Stimulated activated CD8-positive, alpha-beta memory T cell treated with anti-CD3 and anti-CD28 coated beads, Interleukin-7, amount 100 ng/mL, for 24 hours (primary cell): ENCODE measurements at places on chromosomes 3 and 15.

DNA sequence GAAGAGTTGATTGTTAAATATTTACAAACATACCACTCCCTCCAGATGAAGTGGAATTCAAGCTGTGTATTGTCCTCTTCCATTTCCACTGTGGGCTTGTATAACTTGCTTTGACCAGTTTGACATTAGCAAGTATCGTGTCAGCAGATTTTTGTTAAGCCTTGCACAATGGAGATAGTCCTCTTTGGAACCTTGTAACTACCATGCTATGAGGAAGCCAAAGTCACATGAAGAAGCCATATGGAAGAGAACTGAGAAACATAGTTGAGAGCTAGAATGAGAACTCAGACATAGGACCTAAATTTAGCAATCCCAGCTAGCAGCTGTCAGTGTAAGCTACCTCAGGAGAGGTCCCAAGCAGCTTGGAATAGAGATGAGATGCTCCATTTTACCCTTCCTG is 889.2 kb downstream of the PDCD6IP start:
- DNase-seq, result no peak

- no peak for DNase-seq
Observed at GRCh38 chr3:149468504-149469212, 5.8 kb upstream of the TM4SF4 start.

DNA sequence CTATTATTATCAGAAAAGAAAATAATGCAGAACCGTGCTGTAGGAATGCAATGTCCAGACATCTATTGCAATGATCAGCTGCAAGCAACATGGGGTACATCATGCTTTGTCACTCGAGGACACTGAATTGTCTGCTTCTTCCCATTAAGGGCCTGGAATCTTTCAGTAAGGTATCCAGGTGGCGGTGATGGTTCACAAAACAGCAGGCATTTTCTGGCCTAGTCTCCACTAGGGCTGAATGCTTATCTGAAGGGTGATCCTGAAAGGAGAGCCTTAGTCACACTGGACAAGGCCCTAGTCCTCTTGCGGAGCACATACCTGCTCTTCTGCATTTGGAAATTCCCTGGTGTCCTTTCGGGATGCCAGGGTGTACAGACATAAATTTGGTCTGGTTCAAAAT is 21.2 kb downstream of the ITPR1 start:
- DNase-seq, result no peak

DNA sequence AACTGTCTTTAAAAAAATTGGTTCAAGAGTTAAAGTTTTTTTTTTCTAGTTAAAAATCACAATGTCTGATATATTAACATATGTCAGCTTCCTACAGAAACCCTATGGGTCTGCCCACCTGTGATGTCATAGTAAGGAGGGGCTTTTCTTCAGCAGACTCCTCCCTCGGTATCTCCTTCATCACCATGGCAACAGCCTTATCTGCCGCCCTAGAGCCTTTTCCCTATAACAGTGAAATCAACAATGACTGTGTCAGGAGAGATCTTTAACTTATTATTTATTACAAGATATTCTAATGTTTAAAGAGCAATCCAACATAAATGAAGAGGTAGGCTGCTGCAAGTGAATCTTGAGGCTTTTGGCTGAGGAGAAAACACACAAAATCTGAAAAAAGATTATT is 138.7 kb downstream of the PEX5L start:
- no peak for DNase-seq

GRCh38 chr3:40872258-40872920 is 326.9 kb upstream of the CTNNB1 start:
- DNase-seq, result no peak

DNA sequence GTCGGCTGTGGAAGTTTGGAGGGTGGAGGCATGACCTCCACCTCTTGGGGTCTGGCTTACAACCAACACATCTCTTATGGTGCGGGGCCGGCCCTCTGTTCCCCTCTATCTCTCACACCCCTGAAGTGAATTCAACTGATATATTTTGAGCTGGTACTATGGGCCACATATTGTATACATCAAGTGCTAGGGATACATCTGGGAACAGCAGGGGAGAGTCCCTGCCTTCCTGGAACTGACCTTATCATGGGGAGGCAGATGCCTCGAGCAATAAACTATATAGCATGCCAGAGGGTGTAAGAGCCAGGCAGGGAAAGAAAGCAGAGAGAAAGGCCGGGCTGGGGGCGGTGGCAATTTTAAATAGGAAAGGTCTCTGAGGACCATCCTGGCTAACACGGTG is 60.4 kb upstream of the TRPM1 start:
- DNase-seq, result no peak

GRCh38 chr3:115284980-115285379 is 137.9 kb upstream of the ZBTB20 start:
- DNase-seq, result no peak

GRCh38 chr15:75640483-75641178 is 607 bp upstream of the IMP3 start:
- DNase-seq, result peak; percentile 41

DNA sequence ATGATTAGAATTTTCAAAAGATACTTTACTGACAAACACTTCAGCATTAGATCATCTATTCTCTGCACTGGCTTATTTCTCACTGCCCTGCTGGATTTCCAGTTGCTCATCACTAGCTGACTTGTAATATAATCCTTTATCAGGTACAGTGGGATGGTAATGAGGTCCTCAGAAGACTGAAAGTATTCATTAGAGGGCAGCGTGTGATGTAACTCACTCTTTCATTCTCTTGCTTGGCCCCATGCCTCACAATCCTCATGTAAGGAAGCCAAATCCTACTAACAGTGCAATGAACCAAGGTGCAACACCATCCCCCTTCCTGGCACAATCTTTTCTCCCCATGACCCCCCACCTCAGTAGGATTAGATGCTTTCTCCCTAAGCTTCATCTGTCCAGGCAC is 289.9 kb downstream of the CTNNB1 start:
- no peak for DNase-seq

DNA sequence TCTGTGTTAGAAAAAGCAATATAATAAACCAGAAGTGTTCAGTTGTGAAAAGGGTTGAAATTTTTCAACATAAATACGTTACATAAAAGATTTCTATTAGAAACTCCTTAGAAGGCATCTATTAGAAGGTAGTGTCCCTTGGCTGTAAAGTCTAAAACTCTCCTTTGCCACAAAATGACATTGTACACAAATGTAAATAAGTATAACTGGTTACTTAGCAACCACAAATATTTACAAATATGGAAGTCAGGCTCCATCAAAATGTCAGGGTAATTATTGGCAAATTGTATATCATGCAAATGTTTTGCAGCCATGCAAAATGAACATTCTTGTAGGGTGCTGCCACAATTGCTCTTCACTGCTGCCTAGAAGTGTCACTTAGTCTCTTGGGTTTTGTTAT is 419.1 kb upstream of the CDIN1 start:
- DNase-seq, result no peak

- no peak for DNase-seq
Observed at GRCh38 chr3:56813653-56813960, 11.9 kb upstream of the ARHGEF3 start.

- no peak for DNase-seq
Observed at GRCh38 chr15:90046911-90047392, 45.8 kb downstream of the ZNF710 start.

- no peak for DNase-seq
Observed at GRCh38 chr3:43676441-43676840, 14.3 kb upstream of the ABHD5 start.

GRCh38 chr3:146019508-146019907 is 141.5 kb downstream of the PLOD2 start:
- no peak for DNase-seq

DNA sequence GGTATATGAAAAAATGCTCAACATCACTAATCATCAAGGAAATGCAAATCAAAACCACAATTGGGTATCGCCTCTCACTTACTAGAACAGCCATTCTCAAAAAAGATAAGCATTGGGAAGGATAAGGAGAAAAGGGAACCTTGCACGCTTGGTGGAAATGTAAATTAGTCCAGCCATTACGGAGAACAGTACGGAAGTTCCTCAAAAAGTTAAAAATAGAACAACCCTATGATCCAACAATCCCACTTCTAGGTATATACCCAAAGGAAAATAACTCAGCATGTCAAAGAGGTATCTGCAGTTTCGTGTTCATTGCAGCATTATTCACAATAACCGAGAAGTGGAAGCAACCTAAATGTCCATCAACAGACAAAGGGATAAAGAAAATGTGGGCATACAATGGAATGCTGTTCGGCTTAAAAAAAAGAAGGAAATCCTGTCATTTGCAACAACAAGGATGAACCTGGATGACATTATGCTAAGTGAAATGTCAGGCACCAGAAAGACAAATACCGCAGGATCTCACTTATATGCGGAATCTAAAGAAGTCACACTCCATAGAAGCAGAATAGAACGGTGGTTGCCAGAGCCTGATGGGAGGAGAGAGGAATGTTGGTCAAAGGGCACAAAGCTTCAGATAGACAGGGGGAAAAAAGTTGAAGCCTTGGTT is 11.7 kb upstream of the CMTM7 start:
- DNase-seq, result no peak

GRCh38 chr15:92037491-92037890 is 184.0 kb downstream of the SLCO3A1 start:
- DNase-seq, result no peak

GRCh38 chr15:78838489-78838888 is 27.2 kb upstream of the ADAMTS7 start:
- DNase-seq, result no peak

DNA sequence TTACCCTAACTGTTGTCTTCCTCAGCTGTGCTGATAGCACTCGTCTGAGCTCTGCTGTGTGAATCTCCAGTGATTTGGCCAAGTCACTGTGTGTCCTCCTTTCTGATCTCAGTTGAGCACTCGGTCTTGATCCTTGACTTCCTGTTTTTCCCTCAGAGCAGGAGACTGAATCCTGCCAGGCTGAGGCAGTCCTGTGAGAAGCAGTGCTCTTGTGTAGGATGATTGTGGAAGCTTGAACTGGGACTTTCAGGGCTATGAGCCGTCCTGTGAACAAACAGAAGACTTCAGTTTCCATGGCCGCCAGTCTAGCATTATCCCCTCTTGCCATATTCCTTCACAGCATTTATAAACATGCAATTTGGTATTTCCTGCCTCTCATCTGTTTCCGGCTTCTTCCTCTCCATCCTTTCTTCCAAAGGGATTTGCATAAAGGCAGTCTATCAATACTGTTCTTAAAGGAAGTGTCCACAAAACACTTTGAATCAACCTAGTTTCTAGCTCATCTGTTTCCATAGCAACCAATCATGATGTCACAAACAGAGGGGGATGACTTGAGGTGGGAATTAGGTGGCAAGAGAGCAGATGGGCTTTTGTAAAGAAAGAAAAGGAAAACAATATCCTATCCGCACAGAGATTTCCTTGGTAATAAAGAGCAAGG is 237.2 kb downstream of the AGBL1 start:
- DNase-seq, result no peak

DNA sequence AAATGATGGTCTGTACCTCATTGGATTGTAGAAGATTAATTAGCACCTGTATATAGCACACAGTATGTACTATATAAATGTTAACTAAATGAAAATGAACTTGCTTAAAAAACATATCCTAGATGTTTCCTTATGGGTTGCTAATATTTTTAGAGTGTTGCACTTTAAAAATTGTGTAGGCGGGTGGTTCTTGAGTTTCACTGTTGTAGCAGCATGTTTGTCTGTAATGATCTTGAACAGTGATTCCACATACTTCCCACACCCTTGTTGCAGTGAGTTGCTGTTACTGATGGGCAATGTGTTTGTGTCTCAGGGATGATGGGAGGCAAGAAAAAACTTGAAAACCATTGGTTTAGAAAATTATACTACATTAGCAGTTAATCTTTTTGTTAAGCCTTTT is 22.0 kb downstream of the USP3 start:
- no peak for DNase-seq

- DNase-seq, result no peak
Observed at GRCh38 chr3:78848392-78849288, 919.2 kb downstream of the ROBO1 start.

- DNase-seq, result no peak
Observed at GRCh38 chr3:7813365-7813764, 688.3 kb upstream of the LMCD1 start.

GRCh38 chr15:90686435-90687218 is 30.5 kb upstream of the BLM start:
- no peak for DNase-seq

- DNase-seq, result no peak
Observed at GRCh38 chr3:188148318-188148717, 5.6 kb upstream of the LPP start.

DNA sequence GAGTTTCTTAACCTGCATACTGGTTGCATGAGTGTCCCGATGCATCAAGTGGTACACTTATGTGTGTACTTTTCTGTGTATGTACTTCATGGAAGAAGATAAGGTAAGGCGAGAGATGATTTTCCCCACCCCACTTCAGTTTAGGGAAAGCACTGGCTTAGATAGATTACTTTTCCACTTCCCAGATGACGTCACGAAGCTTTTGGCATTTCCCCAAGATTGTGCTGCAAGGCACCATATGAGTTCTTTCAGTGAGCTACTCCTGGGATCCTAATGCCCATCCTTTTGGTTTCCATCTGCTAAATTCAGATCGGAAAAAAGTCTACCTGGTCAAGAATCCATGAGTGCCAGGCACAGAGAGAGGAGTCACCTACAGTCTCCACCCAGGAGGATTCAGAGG is 4.5 kb downstream of the IL17RB start:
- DNase-seq, result no peak

DNA sequence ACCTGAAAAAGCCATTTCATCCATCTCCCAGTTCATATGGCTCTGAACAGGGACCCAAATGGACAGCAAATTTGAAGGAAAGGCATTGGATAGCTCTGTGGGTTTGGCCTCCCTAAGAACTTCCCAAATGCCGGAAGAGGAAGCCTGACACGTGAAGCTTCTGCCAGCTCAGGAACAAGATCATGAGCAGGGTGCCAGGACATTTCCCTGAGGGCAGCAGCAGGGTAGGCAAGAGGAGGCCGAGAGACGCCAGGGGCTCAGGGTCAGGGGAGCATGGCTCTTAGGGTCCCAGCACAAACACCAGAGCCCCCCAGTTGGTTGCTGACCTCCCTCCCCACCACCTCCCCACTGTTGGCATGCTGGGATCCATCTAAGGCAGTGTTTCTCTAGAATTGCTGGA is 187.5 kb downstream of the MEGF11 start:
- no peak for DNase-seq

DNA sequence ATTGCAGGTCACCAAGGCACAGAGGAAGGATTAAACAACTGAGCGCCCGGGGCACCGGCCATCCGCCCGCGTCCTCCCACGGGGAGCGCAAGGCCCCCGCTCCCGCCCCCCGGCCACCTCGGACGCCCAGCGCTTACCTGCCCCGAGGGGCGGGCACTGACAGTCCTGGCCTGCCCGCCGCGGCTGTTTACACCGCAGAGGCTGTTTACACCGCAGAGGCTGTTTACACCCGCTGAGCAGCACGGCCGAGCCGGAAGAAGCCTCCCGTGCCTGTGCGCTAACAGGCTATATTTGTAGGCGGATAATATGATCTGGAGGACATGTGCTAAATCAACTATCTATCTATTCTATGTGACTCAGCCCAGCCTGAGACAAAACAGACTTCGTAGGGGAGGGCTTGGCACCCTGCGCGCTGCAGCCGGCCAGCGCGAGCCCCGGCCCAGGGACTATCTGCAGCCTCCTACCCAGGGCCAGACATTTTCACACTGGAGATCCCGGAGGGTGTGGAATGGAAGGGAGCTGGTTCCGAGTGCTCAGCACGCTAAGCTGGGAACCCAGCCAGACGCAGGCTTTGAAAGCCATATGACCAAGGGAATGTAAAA is at the start of gene LRRC2:
Gene LRRC2 (minus strand): TSS at position 263 of the 602 bp plus-strand sequence. CDS start 14,711 bp downstream, outside the sequence.
- DNase-seq, result no peak

GRCh38 chr3:159209459-159209858 is 407.6 kb downstream of the MFSD1 start:
- no peak for DNase-seq

- no peak for DNase-seq
Observed at GRCh38 chr15:50328116-50328515, 26.9 kb downstream of the GABPB1 start.
